ENCODE measurements at places on chromosomes 7 and 10.

DNA sequence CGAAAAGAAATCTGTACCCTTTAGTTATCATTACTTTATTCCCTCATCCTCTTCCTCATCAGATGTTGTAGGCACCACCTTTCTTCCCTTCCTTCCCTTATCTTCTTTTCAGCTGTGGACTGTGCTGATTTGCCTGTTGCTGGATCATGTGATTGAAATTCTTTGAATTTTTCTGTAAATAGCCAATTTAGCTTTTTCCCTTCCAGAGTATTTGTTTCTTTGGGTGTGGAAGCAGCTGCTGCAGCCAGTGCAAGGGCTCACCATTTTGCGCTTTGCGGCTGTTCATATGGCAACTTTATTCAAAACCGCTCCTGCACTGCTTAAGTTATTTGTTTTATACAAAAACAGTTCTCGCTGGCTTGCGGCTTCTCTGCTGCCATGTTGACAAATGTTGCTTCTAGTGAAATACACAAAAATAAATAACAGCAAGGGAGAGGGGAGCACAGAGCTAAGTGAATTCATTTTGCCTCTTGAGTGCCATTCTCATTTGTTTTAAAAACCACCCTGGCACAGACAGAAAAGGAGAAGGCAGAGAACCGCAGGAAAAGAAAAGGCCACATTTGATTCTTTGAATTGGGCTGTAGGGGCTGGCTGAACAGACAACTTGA is 151.2 kb downstream of the AUTS2 start:
- no peak for DNase-seq

GRCh38 chr10:98023024-98023423 is 7.4 kb downstream of the CRTAC1 start:
- DNase-seq: no peak

DNA sequence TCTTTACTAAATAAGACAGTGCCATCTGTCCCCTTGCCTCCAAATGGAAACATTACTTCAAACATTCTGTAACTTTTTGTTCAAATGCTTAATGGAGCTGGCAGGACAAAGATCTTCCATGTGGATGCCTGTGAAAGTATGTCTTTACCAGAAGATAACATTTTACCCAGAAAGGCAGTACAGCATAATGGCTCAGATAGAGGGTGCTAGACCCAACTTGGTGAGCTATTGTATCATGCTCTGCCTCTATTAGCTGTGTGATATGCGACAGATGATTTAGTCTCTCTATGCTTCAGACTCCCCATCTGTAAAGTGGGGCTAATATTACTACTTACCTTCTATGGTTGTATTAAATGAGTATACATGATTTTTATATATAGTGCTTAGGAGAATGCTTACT is 8.8 kb upstream of the SMKR1 start:
- no peak for DNase-seq

GRCh38 chr10:77105761-77106221 is 531.8 kb downstream of the KCNMA1 start:
- DNase-seq: no peak

DNA sequence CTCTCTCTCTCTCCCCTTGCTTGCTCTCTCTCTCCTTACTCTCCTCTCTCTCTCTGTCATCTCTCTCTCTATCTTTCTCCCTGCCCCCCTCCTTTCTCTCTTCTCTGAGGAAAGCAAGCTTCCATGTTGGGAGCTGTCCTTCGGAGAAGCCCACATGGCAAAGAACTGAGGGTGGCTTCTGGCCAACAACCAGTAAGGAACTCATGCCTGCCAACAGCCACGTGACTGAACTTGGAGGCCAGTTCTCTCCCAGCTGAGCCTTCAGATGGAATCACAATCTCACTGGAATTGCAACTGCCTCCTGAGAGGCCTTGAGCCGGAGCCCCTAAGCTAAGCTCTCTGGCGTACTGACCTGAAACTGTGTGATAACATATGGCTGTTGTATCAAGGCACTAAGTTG is 12.0 kb upstream of the DHTKD1 start:
- DNase-seq: no peak

- DNase-seq: no peak
Observed at GRCh38 chr7:128221929-128222403, 19.1 kb upstream of the LEP start.

DNA sequence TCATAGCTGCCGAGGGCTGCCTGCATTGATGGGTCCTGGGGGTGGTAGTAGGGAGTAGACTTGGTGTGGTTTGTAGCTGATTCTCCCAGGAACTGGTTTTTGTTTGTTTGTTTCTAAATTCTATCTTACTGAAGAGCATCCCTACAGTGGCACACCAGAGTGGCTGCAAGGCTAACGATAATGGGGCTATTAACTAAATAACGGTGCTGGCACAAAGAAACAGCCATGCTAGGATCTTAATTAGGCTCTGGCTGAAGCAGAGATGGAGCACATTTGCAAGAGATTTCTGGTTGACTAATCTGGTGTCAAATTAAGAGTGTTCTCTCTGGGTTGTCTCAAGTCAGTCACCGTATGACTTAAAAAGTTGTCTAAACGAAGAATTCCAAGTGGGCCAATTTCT is 590.0 kb downstream of the NRG3 start:
- DNase-seq: no peak

DNA sequence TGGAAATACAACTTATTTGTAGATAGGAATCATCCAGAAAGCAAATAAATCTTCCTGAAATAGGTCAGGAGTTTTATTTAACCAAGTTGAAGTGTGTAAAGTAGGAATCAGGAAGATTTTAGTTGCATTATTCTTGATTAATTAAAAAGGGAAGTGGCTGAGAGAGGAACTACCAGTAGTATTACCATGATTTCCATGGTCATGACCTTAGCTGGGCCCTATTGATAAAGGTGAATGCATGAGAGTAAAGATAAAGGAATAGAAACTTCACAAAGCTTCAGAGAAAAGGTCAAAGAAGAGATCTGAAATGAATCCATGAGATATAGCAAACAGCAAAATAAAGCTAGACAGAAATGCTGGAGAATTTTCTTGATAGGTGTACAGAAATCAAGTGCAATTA is 46.2 kb upstream of the DLX6 start:
- no peak for DNase-seq

DNA sequence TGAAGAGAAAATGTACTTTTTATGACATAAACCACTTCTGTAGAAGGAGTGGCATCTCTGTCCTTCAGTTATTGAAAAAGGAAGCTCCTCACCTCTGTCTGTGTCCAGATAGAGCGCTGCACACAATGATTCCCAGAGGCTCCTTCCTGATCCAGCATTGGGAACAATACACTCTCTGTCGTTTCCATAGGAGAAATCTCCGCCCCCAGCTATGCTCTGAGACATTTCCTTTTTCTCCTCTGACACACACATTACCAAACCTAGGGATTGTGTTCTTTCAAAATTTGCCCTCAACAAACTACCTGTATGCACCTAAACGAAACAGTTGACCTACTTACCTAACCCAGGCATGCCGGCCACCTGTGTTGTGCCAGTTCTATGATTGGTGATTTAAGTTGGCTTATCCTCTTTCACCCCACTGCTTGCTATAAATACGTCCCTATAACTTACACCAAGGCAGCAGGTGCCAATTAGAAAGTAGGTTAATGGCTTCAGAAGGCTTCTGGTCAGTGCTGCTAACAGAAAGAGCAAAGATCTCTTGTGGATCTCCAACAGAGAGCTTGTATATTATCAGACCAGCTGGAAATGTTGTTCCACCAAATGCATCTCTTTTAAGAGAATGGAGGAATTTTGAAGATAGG is 140.1 kb upstream of the JCAD start:
- no peak for DNase-seq

DNA sequence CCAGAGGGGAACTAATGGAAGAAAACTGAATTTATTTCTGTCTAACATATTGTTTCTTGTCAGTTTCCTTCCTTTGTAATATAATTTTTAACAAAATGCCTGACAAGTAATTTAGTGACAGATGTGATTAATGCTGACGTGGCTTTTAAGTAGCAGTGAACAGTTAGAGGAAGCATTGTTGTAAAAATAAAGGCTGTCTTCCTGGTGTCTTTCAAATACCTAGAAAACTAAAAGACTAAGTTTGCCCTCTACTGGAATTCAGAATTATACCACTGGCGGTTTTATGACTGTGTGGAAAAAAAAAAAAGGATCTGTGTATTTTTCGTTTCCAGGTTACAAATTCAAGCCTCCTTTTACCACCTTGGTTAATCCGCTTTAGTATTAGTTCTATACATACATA is 217.1 kb upstream of the DPP6 start:
- no peak for DNase-seq

DNA sequence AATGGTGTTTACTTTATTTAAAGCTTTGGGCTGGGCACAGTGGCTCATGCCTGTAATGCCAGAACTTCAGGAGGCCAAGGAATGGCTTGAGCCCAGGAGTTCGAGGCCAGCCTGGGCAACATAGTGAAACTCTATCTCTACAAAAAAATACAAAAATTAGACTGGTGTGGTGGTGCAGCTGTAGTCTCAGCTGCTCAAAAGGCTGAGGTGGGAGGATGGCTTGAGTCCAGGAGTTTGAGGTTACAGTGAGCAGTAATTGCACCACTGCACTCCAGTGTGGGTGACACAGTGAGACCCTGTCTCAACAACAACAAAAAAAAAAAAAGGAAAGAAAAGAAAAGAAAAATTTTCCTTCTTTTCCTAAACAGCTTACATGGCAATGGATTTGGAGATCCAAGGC is 22.0 kb downstream of the SLC16A9 start:
- DNase-seq: no peak

GRCh38 chr10:19928936-19929335 is 112.7 kb downstream of the PLXDC2 start:
- DNase-seq: no peak

- DNase-seq: peak; percentile 4
Observed at GRCh38 chr7:155170331-155170730, 100.2 kb downstream of the HTR5A start.

DNA sequence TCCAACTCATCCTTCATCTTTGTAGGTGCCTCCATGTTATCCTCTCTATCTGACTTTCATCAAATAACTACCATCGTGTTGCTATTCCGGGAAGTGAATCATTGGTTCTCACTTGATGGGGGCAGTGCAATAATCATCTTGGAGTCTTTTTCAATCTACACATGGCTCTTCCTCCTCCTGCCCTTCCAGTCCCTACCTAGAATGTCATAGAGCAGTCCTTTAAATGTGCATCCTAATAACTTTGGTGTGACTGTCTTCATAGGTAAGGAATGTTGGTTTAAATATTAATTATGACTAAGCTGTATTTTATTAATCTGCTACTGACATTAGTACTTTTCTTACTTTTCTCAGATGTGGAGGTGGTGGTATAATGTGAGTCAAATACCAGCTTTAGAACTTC is 8.4 kb upstream of the CDK14 start:
- no peak for DNase-seq

DNA sequence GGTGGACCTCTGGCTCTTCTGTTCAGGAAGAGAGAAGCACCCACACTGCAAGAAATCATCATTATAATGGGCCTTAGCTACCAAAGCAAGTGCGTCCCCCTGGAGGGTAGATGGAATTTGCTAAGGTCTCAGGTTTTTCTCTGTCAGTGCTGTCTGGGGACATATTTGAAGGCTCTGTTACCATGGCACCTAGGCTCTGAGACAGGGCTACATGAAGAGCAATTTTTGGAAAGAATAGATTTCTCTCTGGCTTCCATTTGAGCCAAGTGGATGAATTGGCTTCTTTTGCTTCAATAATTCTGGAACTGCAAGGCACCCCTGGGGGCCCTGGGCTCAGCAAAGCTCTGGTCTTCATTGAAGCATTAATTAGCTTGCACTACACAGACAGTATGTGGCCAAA is 349.1 kb upstream of the GALNT17 start:
- no peak for DNase-seq

Data from LNCaP clone FGC (cell line).